ENCODE measurements at places on chromosomes 12 and 14. TPM values are rescaled to one million over a fixed set of nuclear protein-coding genes. Genes with fewer than 3 reads are reported as not detected.

- DNase-seq = no peak
Observed at GRCh38 chr12:6206327-6206726, 6.1 kb downstream of the CD9 start.

GRCh38 chr14:95233702-95234241 is 76.4 kb upstream of the DICER1 start:
- DNase-seq = no peak

GRCh38 chr14:105484997-105485393 is 1.7 kb upstream of the CRIP1 start:
- DNase-seq = no peak

- no peak for DNase-seq
Observed at GRCh38 chr12:120132863-120133385, 16.4 kb upstream of the RAB35 start.

Gene TRAF3
- 24.0 TPM for total RNA-seq

Measured in type B pancreatic cell (in vitro differentiated cells).